Prostate gland (tissue), 2 donors: ENCODE measurements at places on chromosomes 1 and 21.
A peak's percentile ranks its signal among the peaks of the same experiment; 100 is the strongest.

DNA sequence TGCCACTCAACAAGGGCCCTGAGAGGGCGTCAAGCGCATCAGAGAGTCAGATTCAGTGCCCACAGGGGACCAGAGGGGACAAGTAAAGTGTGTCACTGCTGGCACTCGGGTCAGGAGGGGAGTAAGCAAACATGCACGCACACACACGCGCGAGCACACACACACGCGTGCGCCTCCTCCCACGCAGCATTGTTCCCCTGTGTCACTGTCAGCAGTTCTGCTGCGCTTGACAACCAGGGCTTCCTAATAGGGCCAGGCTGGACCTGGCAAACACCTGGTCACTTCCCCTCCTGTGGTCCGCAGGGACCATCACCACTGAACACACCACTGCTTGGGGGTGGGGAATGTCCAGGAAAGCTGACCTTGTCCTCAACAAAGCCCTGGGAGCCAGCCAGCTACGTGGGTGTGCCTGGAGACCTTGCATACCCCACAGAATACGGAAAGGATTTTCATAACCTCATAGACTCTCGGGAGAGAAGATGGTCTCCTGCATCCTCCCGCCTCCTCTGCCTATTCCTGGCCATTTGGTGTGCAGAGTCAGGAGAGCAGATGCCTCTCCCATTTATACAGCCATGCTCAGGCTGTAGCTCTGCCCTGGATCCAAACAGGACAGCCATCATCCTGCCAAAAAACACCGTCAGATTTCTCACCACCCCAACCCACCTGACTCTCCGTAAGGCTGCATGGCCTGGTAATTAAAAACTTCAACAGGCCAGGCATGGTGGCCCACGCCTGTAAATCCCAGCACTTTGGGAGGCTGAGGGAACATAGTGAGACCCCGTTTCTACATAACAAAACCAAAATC lies 73.2 kb downstream of the SSBP3 start:
- DNase-seq: no peak
- H3K4me3 ChIP-seq: no peak overlapping the region
- H3K27me3 ChIP-seq: no peaks in the 10 kb centered on the region
- H3K4me1 ChIP-seq: peaks cover 16% of the 10 kb centered on the region
- no peaks in the 10 kb centered on the region for H3K36me3 ChIP-seq

DNA sequence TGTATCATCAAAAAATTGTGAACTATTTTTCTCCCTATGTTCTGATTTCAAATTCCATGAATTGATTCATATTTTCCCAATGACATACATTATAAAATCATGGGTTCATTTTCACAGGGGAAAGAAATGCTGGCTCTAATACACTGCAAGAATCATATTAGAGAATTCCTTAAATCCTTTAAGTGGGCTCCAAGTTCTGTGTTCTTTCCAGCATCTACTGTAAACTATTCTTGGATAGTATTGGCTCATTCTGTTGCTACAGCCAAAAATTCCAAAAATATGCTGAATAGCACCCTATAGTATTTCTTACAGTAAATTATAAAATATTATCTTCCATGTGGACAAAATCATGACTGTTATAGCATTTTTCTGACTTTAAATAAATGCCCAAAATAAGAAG lies 19.0 kb upstream of the C1orf105 start:
- H3K4me1 ChIP-seq: no peaks in the 10 kb centered on the region
- no peaks in the 10 kb centered on the region for H3K27me3 ChIP-seq
- H3K36me3 ChIP-seq: no peaks in the 10 kb centered on the region
- H3K4me3 ChIP-seq: no peak overlapping the region

DNA sequence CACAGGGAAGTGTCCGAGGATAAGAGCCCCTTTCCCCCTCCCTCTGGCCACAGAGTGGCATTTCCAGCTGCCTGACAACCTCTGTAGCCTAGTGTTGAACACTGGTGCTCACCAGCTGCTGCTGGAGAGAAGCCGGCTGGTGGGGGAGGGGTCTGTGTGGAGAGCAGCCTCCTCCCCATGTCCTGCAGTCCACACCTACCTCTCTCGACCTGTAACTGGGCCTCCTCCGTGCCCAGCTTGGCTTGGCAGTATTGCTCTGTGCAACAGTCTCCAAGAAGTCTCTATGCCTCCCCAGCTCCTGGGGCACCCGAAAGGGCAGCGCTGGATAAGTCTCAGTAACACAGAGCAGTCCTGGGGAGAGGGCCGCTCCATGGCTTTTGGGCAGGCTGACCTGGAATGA lies 17.0 kb downstream of the PAPPA2 start:
- no peak for DNase-seq
- no peaks in the 10 kb centered on the region for H3K27me3 ChIP-seq
- no peak overlapping the region for H3K27ac ChIP-seq
- H3K36me3 ChIP-seq: no peaks in the 10 kb centered on the region

DNA sequence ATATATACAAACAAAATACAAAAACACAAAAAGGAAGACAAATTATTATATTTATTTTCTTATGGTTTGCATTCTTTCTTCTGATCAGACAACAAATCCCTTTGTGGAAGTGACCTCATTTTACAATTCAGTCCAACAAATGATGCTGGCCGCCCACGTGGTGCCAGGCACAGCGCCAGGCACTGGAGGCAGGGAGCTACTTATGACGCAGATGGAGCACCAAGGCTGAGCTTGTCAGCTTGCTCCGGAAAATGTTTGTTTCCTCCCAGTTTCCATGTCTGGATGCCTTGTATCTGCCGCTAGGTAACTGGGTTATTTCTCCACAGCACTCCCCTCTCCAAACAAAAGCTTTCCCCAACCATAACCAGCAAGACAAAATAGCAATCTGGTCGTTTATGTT lies 30.7 kb upstream of the CD34 start:
- H3K4me1 ChIP-seq: no peaks in the 10 kb centered on the region
- no peaks in the 10 kb centered on the region for H3K36me3 ChIP-seq
- no peak overlapping the region for H3K27ac ChIP-seq
- no peak for DNase-seq

GRCh38 chr1:192775631-192776030 lies 33.2 kb upstream of the RGS2 start:
- no peak for DNase-seq
- H3K4me1 ChIP-seq: no peaks in the 10 kb centered on the region
- H3K36me3 ChIP-seq: no peaks in the 10 kb centered on the region
- no peaks in the 10 kb centered on the region for H3K27me3 ChIP-seq
- no peak overlapping the region for H3K4me3 ChIP-seq

GRCh38 chr1:111733183-111733991 lies 5.8 kb downstream of the INKA2 start:
- H3K4me3 ChIP-seq: no peak overlapping the region
- no peak for DNase-seq
- H3K27ac ChIP-seq: no peak overlapping the region
- no peaks in the 10 kb centered on the region for H3K36me3 ChIP-seq
- no peaks in the 10 kb centered on the region for H3K4me1 ChIP-seq

GRCh38 chr1:219958875-219959417 lies 30.6 kb upstream of the SLC30A10 start:
- H3K4me1 ChIP-seq: no peaks in the 10 kb centered on the region
- H3K27ac ChIP-seq: no peak overlapping the region
- no peaks in the 10 kb centered on the region for H3K36me3 ChIP-seq
- H3K4me3 ChIP-seq: no peak overlapping the region
- no peaks in the 10 kb centered on the region for H3K27me3 ChIP-seq
- peak; percentile 30 for DNase-seq

DNA sequence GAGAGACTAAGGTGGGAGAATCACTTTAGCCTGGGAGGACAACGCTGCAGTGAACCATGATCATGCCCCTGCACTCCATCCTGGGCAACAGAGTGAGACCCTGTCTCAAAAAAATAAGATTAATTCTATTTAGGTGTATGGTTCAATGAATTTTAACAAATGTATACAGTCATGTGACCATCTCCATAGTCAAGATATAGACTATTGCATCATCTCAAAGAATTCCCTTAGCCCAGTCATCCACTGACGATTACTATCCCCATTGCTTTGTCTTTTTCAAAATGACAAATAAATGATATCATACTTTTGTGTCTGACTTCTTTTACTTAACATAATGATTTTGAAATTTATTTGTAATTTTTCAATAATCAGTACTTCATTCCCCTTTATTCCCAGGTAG lies 260.0 kb downstream of the LRRC7 start:
- H3K4me3 ChIP-seq: no peak overlapping the region
- no peak overlapping the region for H3K27ac ChIP-seq
- H3K27me3 ChIP-seq: no peaks in the 10 kb centered on the region
- no peak for DNase-seq
- no peaks in the 10 kb centered on the region for H3K36me3 ChIP-seq

GRCh38 chr1:212166644-212167043 lies 118.6 kb upstream of the PPP2R5A start:
- DNase-seq: no peak
- H3K36me3 ChIP-seq: no peaks in the 10 kb centered on the region
- no peak overlapping the region for H3K27ac ChIP-seq
- H3K4me3 ChIP-seq: no peak overlapping the region

DNA sequence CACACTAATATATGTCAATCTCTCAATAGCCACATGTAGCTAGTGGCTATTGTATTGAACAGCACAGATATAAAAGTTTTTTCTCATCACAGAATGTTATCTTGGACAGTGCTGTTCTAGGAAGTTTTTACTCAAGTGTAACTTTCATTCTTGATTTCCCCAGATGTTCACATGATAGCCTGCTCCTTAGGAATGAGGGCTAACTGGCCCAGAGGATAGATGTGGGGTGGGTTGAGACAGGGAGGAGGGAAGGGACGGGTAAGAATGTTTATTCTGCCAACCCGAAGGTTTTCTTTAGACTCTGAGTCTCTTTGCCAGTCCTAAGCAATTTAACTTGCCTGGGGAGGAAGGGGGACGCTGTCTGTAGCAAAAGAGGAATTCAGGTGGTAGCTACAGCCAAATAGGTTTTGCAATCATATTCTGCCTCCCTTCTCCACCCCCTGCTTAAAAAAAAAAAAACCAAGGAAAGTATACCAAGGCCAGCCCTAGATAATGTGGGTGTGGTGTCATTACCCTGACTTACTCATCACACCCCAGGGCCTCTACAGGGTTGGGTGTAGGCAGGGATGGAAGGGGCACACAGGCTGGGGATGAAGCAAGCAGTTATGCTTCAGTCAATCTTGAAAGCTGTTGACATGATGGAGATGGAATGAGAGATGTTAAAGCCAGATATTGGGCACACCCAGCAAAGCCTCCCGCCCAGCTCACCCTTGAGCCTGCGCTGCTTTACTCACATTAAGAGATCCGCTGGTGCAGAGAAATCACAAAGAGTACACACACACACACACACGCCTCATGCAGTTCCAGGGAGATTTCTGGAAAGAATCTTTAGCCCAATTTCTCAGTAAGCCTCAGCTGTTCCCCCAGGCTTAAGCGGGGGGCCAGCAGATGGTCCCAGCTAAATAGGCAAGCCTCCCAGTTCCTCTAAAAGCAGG lies 59.9 kb downstream of the PLXNA2 start:
- no peak overlapping the region for H3K4me3 ChIP-seq
- H3K36me3 ChIP-seq: no peaks in the 10 kb centered on the region
- peaks cover 2% of the 10 kb centered on the region for H3K4me1 ChIP-seq
- H3K27ac ChIP-seq: peak overlapping the region; percentile 62
- no peaks in the 10 kb centered on the region for H3K27me3 ChIP-seq

GRCh38 chr1:236865818-236866155 lies 70.7 kb downstream of the MTR start:
- H3K4me1 ChIP-seq: no peaks in the 10 kb centered on the region
- no peak overlapping the region for H3K27ac ChIP-seq
- no peak overlapping the region for H3K4me3 ChIP-seq
- no peaks in the 10 kb centered on the region for H3K27me3 ChIP-seq

DNA sequence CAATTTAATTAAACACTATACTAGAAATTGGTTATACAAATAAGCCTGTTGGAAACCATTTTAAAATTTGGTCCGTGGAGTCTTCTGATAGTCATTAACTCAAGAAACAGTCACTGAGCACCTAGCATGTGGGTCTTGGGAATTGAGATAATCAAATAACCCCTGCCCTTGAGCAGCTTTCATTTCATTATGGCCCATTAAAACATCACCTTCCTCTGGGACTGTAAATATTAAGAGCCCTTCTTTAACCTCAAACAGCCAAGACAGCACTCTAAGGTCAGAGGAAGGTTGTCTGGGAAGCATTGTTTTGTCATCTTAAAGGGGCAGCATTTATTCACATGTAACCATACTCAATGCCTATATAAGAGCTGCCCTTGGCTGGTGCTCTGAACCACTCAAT lies 610.3 kb upstream of the USP24 start:
- DNase-seq: no peak
- no peak overlapping the region for H3K27ac ChIP-seq
- H3K4me1 ChIP-seq: no peaks in the 10 kb centered on the region

DNA sequence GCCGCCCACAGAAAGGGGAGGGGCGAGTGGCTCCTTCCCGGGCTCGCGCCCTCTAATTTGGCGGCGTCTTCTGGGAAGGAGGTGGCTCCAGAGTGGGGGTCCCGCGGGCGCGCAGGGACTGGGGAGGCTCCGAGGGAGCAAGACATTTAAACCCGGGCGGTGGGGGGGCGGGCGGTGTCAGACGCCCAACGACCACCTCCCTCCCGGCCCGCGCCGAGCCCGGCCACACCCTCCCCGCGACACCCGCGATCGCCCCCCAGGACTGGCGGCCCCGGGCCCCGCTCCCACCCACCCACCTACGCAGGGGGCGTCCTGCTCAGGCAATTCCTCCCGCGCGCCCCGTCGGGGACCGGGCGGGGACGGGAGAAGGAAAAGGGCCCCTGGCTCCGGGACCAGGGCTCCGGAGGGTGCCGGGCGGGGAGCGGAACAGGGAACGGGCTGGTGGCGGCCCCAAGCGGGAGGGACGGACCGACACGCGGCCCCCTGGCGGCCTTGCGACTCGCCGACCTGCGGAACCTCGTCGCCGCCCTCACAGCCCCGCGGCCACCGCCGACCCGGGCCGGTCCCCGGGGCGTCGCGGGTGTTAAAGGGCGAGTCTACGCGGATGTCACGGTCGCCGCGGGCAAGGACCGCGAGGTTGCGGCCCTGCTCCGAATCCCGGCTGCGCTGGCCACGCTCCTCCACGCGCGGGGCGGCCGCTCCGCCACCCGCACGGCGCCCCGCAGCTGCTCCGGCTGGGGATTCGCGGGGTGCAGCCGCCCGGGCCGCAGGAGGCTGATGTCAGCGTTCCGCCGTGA lies 94.0 kb upstream of the FMN2 start:
- H3K4me3 ChIP-seq: peak overlapping the region; percentile 17
- H3K4me1 ChIP-seq: no peaks in the 10 kb centered on the region
- H3K36me3 ChIP-seq: no peaks in the 10 kb centered on the region
- H3K27ac ChIP-seq: no peak overlapping the region
- no peak for DNase-seq
- H3K27me3 ChIP-seq: peaks cover 12% of the 10 kb centered on the region

DNA sequence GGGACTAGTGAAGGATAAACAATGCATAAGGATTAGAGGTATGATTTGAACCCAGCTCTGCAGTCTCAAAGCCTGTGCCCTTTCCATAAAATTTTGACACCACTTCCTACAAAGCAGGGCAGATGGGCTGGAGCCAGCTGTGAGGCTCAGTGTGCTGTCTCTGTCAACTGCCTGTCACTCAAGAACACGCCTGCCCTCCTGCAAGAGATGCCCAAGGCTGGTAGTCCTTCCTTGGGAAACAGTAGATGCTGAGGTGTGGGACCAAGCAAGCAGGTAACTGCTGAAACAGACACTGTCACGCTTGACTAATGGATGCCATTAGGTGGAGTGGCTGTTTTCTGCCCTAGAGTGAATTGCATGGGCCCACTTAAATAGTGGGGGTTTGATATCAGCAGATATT lies 402.0 kb downstream of the PTPRU start:
- no peaks in the 10 kb centered on the region for H3K4me1 ChIP-seq
- H3K27me3 ChIP-seq: peaks cover 2% of the 10 kb centered on the region
- H3K4me3 ChIP-seq: no peak overlapping the region
